IMR-90 (cell line): ENCODE measurements at places on chromosomes 13 and 19. TPM values are rescaled to one million over a fixed set of nuclear protein-coding genes. Genes with fewer than 3 reads are reported as not detected.

Gene CACNG8
- not detected in 2 replicates for total RNA-seq

- peaks cover 5% of the 10 kb centered on the region for H3K27me3 ChIP-seq
- H3K36me3 ChIP-seq, result no peaks in the 10 kb centered on the region
- H3K4me1 ChIP-seq, result peaks cover 3% of the 10 kb centered on the region; the same call in 1 of the 2 replicates
- no peak overlapping the region for H3K4me3 ChIP-seq
- H3K27ac ChIP-seq, result no peak overlapping the region
These were observed 87.0 kb upstream of the TSHZ3 start for GRCh38 chr19:31436121-31436776.

GRCh38 chr13:41621716-41622431, 164.5 kb downstream of the RGCC start:
- H3K27ac ChIP-seq, result 0 out of 2 replicates have a peak overlapping the region, but pooled peaks have one; percentile 16
- no peaks in the 10 kb centered on the region for H3K27me3 ChIP-seq
- no peak overlapping the region for H3K4me3 ChIP-seq

GRCh38 chr13:20769091-20769490, 4.7 kb downstream of the EEF1AKMT1 start:
- H3K27me3 ChIP-seq, result no peaks in the 10 kb centered on the region
- H3K4me3 ChIP-seq, result no peak overlapping the region
- H3K36me3 ChIP-seq, result peaks cover 2% of the 10 kb centered on the region; the same call in 1 of the 2 replicates
- no peak overlapping the region for H3K27ac ChIP-seq

- no peak overlapping the region for H3K27ac ChIP-seq
- peaks cover 2% of the 10 kb centered on the region; the same call in 1 of the 2 replicates for H3K27me3 ChIP-seq
These were observed 23.0 kb downstream of the LCP1 start for GRCh38 chr13:46158983-46159382.

DNA sequence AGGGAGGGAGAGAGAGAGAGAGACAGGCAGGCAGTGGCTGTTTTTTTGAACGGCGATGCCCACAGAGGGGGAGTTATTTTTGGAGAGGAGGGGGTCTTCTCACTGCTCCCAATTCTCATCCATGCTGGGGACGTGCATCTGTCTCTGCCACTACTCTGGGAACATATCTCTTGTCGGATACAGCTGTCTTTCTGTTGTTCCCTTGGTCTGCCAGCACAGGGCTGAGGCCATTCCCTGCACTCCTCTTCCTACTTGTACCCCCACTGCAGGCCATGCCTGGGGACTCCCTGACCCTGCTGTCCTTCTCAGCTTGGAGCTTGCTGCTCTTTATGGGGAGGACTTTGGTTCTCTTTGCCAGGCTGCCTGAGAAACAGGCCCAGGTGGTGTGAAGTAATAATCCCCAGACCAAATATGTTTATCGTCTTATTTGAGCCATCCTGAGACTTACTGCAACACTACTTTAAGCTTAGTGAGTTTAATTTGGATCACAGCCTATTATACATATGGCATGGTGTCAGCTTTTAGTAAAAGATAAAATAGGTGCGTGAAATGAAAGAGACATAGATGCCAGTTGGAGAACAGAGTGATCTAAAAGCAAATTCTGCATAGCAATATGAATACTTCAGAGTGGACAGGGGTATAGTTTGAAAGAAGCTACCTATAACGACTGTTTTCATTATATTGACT, 19.1 kb downstream of the LRCH1 start:
- H3K4me3 ChIP-seq, result no peak overlapping the region
- DNase-seq, result no peak
- H3K27me3 ChIP-seq, result no peaks in the 10 kb centered on the region
- peaks cover 20% of the 10 kb centered on the region for H3K4me1 ChIP-seq
